Activated T-helper 2 cell treated with anti-CD3 and anti-CD28 coated beads, Interferon-gamma antibody, Interleukin-2, Interleukin-4, amounts not matched to agents 10 μg/mL and 5 μg/mL and 100 μg/mL, durations not matched to agents 14 hours and 24 hours and 36 hours (primary cell): ENCODE measurements at places on chromosomes 11 and 22.
A peak's percentile ranks its signal among the peaks of the same experiment; 100 is the strongest.

- no peak for DNase-seq
Measured at GRCh38 chr22:50060441-50061140, 2.5 kb upstream of the TTLL8 start.

DNA sequence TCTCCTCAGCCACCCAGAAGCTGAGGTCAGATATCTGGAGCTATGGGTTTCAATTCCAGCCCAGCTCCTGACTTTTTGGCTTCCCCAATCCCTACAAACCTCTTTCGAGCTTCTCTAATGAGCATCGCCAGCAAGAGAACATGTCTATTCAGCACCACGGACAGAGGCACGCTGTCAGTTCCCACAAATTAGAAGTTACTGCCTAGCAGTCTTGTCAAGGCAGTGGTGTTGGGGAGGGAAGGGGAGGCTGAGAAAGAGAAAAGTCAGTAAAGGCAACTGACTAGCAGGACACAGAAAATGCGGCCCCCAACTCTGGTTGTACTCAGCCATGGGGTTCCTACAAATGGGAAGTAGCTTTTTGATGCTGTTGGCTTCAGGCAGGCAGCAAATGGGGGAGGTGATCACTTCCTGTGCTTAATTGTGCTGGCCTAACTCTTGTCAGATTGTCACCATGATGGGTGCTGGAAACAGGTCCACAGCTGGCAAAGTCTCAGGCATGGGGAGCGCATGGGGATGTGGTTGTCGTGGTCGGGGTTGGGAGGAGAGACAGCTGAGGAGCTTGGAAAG is 205.9 kb downstream of the ST3GAL4 start:
- DNase-seq: peak; percentile 20

- no peak for DNase-seq
Measured at GRCh38 chr11:66663741-66664296, 13.9 kb downstream of the RBM4B start.

DNA sequence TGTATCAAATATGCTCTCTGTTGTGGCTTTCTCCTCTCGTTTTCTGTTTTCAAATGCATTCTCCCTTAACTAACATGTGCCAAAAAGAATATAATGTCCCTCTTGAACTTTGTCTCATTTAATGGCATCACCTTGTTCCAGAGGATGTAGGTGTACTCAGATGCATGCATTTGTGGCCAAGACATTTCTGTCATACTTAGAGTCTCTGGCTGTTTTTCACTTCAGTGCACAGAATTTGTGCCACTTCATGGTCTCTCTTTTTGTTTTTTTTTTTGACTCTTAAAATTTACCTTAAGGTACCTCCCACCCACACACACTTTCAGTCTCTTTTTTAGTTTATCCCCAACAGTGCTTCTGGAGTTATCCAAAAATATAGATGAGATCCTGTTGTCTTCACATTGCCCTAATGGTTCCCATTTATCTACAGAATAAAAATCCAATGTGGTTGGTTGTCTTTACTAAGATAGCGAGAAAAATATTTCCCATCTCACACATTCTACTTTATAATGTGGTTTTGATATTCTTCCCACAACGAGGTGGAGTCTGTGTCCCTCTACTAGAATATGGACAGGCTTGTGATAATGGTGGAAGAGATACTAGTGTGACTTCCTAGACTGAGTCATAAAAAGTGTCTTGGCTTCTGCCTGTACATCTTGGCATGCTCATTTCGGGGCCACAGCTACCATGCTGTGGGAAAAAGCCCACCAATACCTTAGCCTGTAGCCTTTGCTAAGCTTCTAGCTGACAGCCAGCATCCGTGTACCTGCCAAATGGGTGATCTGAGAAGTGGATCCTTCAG is 125.8 kb downstream of the DDX10 start:
- DNase-seq: no peak

DNA sequence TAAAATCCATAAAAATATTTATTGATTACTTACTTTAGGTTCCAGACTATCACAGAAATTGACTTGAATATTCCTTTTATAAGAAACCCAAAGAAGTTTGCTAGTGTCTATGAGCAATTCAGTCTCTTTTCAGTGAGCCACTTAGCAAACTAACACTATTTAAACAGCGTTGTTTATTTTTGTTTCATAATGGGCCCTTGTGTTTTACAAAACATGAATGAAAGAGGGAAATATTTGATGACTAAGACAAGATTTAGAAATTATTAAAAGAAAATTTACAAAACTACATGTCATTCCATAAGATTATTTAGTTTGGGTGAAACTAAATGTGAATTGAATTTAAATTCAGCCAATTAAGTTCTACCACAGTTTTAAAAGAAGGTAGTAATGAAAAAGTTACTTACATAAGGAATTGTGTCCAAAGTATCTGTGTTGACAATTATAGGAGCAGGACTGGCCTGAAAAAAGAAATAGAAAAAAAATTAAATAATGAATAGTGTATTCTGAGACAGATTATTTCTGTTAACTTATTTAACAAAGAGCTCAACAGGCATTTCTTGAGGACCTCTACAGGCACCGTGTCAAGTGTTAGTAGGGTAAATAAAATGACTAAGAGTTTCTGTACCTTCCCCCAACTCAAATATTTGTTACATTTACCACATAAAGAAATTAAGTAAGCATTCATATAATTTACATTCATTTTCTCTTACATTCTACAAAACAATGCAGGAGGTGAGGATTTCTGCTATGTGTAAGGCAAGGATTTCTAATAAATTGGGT is 964.9 kb upstream of the CCDC90B start:
- DNase-seq: no peak
